Activated naive CD4-positive, alpha-beta T cell treated with Interleukin-2 at 50 U/mL for 16 hours (primary cell): ENCODE measurements at places on chromosomes 3 and 15.

GRCh38 chr15:58258501-58259292 is 120.5 kb downstream of the AQP9 start:
- no peak for DNase-seq

DNA sequence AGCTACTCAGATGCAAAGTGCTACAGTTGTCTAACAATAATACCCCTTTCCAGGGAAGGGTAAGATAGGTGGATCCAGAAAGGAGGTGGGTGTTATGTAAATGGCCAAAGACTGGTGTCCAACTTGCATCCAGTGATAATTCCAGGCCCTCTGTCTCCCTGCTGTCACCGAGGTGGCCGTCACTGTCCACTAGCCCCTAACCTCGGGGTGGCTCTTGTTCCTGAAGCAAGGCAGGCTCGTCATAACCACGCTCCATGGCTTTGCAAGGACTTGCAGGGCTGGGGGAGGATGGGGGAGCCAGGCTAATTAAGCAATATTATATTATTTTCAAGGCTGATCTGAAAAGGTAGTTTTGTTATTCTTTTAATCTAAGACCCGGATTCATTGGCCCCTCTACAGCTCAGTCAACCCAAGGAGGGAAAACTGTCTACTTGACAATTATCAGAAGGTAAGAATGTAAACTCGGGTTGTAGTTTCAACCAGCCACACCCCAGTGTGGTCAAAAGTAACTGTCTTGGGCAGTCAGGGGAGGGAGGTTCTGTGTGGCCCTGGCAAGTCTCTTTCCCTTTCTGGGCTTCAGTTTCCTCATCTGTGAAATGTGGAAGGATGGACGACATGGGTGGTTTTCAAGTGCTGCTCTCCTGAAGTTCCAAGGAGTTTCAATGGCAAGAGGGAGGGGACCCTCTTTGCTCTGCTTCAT is 220.1 kb upstream of the BHLHE40 start:
- DNase-seq: no peak

DNA sequence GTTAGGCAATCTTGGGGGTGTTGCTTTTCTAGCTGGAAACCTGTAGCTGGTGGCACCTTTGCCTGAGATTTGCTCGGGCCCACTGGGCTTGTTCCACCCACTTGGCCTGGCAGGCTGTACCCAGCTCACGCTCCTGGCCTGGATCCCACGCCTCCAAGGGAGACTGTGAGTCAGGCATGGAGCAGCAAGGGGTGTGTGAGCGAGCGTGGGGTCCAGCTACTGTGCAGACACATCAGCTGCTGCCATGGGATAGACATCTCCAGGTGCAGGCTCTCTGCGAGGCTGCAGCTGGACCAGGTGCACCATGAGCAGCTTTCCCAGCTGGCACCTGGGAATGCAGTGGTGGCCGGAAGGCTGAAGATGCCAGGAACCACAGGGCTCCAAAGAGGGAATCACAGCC is 36.0 kb downstream of the NR1D2 start:
- no peak for DNase-seq

DNA sequence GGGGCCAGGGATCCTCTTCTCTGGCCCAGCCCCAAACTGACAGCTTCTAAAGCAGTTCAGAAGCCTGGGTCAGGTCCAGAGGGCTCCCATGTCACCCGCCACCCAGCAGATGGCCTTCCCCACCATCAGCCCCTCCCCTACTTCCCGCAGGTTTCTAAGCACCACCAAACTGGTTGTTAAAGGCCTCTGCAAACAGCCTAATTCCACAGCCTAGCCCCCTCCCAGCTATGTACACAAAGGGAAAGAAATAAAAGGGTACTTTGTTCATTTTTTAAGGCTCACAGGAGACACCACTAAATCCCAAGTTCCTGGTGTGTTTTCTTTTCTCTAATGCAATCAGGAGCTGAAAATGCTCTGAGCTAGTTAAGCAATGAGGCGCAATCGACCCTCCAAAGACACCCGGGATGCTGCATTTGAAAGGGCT is 30.6 kb downstream of the PLCH1 start:
- no peak for DNase-seq

DNA sequence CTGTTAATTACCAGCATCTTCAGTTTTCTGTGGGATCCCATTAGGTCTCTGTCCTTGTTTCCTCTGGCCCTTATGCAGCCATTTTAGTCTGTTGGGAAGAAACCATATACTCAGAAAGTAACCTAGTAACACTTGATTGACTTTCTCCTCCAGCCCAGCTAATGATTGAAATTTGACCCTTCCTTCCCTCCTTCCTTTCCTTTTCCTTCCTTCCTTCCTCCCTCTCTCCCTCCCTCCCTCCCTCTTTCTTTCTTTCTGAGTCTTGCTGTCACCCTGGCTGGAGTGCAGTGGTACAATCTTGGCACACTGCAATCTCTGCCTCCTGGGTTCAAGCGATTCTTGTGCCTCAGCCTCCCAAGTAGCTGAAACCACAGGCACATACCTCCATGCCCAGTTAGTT is 5.9 kb upstream of the ZNF620 start:
- DNase-seq: no peak

- DNase-seq: no peak
Measured at GRCh38 chr15:57890351-57890750, 175.2 kb downstream of the ALDH1A2 start.

- no peak for DNase-seq
Measured at GRCh38 chr15:67825881-67826716, 790 bp downstream of the SKOR1 start.

GRCh38 chr3:23422517-23422851 is 219.4 kb downstream of the UBE2E2 start:
- no peak for DNase-seq

DNA sequence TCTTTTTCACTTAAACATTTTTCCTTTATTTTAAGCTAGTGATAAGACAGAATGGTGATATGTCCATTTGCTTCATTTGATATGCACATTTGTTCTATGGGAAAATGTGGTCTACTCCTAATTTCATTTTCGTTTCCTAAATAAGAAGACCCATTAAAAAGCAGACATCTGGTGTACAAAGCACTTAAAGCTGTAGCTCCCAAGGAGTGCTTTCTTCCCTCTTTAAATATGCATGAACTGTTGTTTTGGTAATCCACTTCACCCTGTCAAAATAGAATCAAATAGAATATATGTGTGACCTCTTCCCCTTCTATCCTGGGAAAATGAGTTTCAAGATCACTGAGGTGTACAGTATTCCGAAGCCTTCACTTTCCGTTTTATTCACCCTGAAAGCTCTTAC is 182.8 kb downstream of the ROBO2 start:
- no peak for DNase-seq

GRCh38 chr3:114721864-114722263 is 425.2 kb downstream of the ZBTB20 start:
- no peak for DNase-seq

DNA sequence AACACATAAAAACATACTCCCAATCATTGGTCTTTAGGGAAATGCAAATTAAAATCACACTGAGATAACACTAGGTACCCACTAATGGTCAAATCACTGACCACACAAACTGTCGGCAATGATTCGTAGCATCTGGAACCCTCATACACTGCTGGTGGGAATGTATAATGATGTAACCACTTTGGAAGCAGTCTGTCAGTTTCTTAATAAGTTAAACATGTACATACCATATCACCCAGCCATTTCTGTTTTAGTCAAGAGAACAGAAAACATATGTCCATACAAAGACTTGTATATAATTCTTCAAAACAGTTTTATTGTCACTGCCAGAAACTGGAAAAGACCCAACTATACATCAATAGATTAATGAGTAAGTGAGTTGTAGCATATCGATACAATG is 63.3 kb upstream of the LRRC3B start:
- no peak for DNase-seq

- no peak for DNase-seq
Measured at GRCh38 chr3:66299891-66300290, 79.1 kb downstream of the SLC25A26 start.

DNA sequence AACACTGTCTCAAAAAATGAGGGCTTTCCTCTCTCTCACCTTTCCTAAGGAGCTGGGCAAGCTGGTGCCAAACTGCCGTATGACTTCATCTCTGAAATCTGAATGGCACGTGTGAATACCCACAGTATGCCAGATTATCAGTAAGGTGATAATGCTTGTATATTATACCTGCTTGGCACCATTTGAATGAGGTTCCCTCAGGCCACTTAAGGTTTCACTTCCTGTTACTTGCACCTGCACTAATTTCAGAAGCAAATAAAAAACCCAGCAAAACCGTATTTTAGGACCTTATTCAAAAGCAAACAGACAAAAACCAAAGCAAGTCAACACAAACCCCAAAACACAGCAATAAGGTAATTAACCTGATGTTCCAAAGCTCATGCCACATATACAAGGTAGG is 19.7 kb downstream of the FOXP1 start:
- DNase-seq: no peak

DNA sequence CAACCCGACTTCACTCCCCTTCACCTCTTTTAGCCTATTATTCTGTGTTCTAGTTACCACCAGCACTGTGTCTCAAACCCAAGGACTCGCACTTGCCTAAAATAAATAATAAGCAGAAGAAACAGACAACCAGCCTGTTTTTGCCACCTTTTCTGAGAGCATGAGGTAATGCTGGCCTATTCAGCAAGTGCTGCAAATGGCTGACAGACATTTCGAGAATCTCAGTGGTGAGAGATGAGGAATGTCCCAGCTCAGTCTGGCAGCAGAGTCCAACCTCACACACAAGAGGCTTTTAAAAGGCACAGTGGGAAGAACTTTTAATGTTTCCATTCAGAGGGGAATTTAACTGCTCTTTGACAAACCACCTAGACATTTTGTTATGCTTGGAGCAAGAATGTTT is 143.3 kb upstream of the GMNC start:
- no peak for DNase-seq

GRCh38 chr3:10950476-10951294 is 41.9 kb upstream of the SLC6A1 start:
- no peak for DNase-seq

GRCh38 chr15:86178845-86179244 is 99.2 kb downstream of the AGBL1 start:
- no peak for DNase-seq

DNA sequence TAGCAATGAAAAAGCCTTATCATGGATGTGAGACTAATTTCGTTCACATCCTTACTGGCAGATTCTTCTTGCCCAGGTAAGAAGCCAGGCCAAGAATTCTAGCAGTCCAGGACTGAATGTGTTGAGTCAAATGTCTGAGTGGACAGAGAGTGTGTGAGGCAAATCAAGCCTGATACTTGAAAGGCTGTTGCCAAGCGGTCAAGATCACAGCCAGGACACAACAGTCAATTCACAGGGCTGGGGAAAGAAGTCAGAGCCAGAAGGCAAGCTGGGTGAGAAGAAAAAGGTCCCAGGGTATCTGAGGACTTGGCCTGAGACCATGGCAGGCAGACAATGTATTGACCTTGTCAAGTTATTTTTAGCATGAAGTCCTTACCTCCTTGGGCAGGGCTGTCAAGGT is 301.3 kb downstream of the ZNF385D start:
- DNase-seq: no peak

DNA sequence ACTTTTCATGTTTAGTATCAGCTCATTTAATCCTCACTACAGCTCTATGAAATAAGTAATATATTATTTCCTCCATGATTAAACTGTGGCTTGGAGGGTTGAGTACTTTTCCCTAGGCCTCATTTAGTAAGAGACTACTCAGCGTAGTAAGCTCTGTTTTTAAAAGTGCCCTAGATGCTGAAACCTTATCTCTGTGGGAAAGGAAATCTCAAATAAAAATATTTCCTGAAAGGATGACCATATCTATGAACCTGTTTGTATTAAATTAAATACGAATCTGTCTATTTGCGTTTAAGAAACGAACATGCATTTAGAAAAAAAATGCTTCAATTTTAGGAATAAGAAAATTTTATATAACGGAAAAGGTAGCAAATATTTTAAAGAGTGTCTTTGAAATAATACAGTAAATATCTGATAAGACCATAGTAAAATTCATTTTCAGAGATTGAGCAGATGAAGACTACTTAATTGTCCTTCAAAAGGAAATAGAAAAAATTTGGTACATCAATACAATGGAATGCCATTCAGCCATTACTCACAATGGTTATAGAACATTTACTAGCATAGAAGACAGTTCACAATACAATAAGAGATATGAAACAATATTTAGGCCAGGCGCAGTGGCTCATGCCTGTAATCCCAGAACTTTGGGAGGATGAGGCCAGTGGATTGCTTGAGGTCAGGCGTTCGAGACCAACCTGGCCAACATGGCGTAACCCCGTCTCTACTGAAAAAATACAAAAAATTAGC is 56.2 kb downstream of the ATG7 start:
- no peak for DNase-seq

DNA sequence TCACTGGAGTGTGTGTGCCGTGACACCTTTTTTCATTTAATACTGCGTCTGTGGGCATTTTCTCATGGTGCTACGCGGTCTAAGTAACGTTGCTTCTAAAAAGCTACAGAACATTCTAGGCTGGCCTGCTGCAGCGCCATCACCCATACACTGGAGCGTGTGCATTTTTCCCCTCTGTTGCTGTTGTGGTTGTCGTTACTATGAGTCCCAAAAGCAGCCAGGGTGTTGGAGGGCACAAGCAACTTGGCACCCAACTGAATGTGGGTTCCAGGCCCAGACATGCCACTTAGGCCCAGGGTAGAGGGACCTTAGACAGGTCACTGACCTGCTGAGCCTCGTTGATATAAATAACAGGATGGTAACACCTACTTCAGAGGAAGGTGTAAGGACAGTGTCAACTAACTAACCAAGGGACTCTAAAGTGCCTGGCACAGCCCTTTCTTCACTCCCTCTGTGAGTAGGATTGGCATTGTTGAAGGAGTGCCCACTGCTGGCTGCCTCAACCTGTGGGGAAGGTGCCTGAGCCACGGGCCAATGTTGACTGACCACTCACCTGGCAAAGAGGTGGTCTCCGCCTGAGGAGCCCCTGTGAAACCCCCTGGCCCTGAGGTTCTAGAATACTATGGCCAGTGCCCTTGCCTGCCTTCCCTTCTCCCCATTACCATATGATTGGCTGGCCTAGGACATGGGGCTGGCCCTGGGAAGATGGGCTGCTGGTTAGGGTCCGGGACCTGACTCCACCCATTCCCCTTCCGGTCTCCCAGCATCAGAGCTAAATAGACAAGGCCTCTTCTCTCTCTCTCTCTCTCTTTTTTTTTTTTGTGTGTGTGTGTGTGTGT is 3.5 kb downstream of the CSK start:
- no peak for DNase-seq

GRCh38 chr15:44999105-44999504 is 23.9 kb upstream of the SORD start:
- no peak for DNase-seq

GRCh38 chr3:168134931-168135330 is 39.2 kb upstream of the GOLIM4 start:
- DNase-seq: no peak

- DNase-seq: no peak
Measured at GRCh38 chr15:70031261-70031660, 66.5 kb downstream of the TLE3 start.

- no peak for DNase-seq
Measured at GRCh38 chr3:171806200-171807128, 3.8 kb downstream of the PLD1 start.

GRCh38 chr3:126551121-126551838 is 7.5 kb downstream of the C3orf22 start:
- DNase-seq: no peak

GRCh38 chr3:54337846-54338245 is 215.5 kb downstream of the CACNA2D3 start:
- no peak for DNase-seq
